NT2/D1 (cell line): ENCODE measurements at places on chromosomes 3 and 15.

DNA sequence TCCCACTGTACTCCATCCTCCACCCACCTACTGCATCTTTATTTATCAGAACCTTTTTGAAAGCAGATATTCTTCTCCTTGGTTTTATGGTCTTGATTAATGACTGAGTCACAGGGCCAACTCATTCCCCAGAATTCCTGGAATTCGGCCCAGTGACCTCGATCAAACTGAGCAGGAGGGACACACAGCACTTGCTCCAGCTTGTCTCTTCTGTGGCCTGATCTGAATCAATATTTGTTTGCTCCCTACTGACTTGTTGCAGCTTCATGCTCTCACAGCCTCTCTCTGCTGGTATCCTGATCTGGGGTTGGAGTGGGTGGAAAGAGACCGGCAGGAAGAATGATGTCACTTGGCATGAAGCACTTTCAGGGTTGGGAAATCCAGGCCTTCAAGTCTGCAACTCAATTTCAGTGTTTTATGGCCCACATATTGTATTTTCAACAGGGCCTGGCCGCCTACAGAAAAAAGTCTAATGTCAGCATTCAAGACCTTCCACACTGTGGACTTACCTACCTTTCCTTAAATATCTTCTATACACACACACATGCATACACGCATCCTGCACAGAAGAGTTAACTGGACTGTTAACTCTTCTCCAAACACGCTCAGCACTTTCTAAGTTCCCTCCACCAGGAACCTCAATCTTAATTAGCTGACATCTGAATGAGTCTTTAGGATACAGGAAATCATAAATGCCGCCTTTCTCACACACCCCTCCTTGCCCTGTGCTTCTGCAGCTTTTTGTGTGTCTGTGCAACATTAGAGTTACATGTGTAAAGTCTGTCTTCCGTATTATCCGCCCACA is 4.6 kb downstream of the ANXA2 start:
- no peak for DNase-seq

- no peak for DNase-seq
Measured at GRCh38 chr3:177186306-177186705, 11.0 kb downstream of the TBL1XR1 start.

GRCh38 chr15:64634576-64635498 is 140.6 kb downstream of the RBPMS2 start:
- DNase-seq = peak; percentile 85

DNA sequence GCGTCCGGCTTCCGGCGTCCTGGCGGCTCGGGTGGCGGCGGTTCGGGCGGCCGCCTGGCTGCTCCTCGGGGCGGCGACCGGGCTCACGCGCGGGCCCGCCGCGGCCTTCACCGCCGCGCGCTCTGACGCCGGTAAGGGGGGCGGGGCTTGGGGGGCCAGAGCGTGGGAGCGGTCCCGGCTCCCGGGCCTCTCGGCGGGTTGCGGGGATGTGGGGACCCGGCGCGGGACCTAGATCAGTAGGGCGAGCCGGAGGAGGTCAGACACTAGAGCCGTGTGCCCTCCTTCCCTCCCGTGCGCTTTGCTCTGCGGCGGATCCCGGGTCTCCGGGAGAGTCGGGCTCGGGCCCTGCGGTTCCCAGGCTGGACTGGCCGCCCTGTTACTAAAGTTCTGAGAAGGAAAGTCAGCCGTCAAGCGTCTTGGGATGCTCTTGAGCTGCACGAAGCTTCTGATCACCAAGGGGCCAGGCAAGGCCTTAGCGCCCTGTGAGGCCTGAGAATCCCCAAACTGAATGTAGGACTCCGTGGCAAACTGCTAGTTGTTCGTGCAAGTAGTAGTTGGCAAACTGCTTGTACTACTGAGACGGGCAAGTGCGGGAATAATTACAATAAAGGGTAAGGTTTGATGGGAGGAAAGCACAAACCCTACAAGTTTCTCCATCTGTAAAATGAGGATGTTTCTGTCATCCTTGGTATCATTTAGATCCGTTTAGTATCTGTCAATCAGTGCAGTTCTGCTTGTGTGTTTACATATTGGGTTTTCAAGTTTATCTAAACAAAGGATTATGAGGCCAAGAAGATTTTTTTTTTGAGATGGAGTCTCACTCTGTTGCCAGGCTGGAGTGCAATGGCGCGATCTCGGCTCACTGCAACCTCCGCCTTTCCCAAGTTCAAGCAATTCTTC is 587 bp downstream of the PIGX start:
- DNase-seq = peak; percentile 32

- no peak for DNase-seq
Measured at GRCh38 chr15:60580650-60581376, 101.9 kb upstream of the ICE2 start.

- DNase-seq = no peak
Measured at GRCh38 chr3:65939801-65940246, 98.9 kb downstream of the MAGI1 start.

DNA sequence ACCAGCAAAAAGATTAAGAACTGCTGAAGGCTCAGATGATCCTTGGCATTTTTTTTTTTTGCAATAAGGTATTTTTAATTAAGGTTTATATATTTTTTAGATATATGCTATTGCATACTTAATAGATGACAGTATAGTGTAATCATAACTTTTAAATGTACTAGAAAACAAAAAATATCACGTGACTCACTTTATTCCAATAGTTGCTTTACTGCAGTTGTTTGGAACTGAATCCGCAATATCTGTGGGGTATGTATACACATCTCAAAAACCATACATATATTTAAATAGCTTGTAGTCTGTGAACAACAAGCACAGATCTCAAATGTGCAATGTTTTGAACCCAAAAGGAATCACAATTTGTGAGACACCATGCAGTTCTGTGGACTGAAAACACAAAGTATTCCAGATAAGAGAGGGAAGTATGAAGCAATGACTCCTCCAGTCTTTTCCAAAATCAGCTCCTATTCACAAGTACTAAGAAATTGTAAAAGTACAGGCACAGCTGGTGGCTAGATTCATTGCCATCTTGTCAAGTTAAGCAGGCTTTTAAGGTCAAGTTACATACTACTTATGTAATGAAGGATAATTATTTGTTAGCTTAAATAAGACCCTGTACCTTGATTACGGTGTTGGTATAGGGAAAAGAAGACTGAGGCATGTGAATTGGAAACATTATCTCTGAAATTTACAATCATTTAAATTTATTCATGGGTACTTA is 331.1 kb downstream of the TBC1D5 start:
- DNase-seq = no peak

DNA sequence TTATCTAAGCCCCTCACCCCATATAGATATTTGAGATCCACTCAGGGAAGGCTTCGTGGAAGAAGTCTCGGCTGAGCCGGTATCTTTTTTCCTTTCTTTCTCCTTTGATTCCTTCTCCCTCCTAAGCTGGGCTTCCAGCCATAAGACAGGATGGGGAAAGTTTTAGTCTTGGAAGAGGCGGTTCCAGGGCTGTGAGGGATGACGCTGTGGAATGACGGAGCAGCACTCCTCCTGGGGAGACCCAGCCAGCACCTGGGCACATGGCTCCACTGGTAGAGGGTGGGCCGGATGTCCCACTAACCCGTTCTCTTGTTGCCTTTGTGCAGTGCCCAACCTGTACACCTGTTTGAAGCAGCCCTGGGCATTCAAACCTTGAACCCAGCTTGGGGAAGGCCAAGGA is 43.2 kb upstream of the FAM107A start:
- DNase-seq = no peak

DNA sequence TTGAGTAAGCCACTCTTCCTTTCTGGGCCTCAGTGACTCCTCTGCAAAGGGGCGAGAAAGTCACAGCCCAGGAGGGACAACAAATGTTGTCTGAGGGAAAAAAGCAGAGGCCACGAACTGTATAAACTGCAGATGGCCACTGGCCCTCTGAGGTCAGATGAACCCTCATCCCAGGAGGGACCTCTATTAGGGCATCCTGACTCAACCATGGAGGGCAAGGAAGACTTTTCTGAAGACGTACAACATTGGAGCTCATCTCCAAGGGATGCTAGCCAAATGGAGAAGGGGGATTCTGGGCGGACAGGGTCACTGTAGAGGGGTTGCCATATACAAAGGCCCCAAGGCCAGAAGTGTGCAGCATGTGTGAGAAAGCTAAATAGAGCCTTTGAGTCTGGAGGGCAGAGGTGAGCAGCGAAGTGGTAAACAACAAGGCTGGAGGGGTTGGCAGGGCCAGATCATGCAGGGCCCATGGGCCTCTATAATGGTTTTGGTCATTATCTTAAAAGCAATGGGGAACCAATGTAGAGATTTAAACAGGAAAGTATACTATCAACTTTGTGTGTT is 16.7 kb downstream of the GRAMD2A start:
- DNase-seq = no peak

DNA sequence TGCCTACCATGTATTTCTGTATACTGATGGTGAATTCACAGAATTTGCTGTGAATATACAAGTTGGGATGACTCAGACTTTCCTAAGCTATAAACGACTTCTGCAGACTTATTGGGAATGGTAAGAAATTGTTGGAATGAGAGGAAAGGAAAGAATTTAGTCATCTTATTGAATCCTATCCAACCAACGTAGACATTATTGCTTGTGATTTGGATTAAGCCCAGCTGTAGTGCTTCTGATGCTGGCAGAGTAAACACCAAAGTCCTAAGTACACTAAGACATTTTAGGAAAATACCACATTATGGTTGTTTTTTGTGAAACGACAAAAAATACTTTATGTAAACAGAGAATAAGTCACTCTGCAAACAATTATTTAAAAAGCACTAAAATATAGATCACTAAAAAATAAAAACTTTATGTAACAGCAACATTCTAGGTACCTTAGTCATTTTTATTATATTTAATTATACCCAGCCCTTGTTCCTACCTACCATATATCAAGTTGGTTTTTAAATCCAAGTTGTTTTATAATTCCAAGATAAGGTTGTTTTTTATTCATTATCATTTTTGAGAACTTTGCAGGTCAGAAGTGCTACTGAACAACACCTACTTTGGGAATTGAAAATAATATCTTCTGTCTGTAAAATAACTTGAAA is 99.2 kb upstream of the MLF1 start:
- no peak for DNase-seq

GRCh38 chr15:68524753-68525584 is 53.8 kb upstream of the CORO2B start:
- no peak for DNase-seq

DNA sequence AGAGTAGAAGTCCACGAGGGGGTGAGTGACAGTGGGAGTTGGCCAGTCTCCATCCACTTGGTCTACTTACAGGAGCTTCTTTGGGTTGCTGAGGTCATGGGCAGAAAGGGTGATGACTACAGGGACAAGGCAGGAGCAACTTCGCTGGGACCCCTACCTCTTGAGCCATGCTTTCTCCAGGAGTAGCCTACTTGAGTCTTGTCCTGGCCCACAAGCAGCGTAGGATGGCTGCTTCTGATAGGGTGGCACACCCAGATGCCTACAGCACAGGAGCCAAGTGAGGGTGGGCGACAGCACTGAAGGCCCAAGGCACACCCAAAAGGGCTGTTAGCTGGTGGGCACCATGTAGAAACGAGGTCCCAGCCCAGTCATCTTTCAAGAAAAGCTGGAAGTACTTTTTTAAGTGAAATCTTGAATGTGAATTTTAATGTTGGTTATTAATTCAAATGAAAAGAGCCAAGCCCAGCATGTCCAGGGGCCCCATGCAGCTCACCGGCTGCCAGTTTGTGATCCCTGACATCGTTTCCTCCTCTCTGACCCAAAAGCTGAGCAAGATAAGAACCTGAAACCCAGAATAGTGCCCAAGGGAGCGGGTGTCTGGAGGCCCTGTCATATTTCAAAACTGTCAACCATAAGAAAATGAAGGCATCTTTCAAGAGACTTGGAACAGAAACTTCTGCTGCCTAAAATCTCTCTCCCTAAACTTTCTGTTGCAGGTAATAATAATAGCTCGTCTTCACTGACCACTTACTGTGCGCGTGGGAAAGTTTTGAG is 2.2 kb upstream of the CPEB1 start:
- DNase-seq = no peak

GRCh38 chr15:68910341-68910740 is 20.0 kb upstream of the SPESP1 start:
- no peak for DNase-seq

DNA sequence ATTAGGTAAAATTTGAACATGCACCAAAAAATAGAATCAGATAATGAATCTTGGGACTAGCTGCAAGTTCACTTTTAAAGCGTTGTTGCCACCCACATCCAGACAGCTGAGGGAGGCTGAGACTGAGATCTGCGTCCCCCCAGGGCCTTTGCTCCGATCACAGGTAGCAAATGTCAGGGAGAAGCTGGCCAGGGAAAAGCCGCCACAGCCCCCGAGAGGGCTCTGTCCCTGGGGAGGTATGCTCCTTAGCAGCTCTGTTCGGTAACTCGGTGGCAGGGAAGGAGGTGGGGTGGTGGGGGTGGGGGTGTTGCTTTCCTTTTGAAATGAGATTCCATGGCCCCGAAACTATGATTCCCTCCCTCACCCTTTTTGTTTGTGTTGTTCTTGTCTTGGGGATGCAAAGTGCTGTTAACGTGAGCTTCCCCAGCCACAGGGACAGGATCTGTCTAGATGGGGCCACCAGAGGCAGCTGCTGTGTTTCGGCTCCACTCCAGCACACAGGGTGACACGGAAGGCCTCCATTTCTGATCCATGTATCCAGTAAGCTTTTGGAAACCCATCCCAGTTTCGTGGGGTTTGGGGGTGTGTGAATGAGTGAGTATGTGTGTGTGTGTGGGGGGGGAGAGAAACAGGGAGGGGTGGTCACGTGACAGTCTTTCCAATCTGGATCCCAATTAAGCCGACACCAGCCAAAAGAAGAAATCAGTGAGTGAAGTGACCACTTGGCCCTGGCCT is 1.1 kb upstream of the MINAR1 start:
- no peak for DNase-seq

DNA sequence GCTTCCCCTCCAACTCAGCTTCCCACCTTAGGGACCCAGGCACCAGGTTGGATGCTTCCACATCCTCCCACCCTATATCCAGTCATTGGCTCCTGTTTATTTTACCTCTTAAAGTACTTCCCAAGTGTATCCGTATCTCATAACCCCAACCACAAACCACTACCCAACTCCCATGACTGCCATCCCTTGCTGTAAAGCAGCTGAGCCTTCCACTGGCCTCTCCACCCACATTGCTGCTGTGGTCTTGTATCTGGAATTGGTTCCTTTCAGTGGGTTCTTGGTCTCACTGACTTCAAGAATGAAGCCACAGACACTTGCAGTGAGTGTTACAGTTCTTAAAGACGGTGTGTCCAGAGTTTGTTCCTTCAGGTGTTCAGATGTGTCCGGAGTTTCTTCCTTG is 79.8 kb upstream of the HRH1 start:
- DNase-seq = no peak

GRCh38 chr15:77521206-77521605 is 100.5 kb downstream of the HMG20A start:
- no peak for DNase-seq

DNA sequence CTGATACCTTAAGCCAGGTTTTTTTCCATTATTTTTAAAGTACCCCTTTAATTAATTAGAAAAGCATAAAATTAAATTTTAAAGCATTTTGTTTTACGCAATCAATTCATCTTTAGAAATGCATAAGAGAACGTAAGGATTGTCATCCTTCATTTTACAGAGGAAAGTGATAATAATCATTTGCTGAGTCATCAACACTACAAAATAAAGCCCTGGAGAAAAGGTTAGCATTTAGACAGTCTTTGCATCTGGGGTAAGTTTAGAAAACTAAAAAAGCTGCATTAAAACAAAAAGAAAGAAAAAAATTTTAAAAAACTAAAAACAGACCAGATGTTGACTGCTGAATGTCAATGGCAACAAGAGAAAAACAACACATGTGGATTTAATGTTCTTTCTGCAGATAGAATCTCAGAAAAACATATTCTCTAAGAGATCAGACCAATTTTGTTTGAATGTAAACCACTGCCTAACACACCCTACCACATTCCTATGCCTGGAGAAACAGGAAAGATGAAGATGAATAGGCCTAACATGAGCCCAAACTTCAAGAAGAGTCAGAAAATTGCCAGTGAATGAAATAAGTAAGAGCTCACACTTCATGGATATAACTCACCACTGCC is 59.9 kb downstream of the SUCNR1 start:
- no peak for DNase-seq
